ENCODE measurements at places on chromosomes 6 and 20.

DNA sequence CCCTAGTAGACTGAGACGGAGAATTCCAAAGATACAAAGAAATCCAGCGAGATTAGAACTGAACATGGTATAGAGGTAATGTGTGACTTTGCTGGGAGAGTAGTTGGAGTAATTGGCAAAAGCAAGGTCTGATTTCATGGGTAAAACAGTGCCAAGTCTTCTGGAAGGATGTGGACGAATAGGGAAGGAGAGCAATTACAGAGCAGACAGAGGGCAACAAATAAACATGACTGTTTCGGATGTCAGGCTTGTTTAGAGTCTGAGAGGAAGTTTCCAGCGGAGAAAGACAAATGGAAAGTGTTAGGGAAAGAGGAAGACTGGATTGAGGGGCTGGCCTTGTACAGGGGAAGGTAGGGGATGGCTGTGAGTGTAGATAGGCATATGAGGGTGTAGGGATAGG lies 282.2 kb upstream of the PRND start:
- no peak for DNase-seq

GRCh38 chr6:152401978-152402377 lies 235.2 kb downstream of the SYNE1 start:
- DNase-seq, result no peak

DNA sequence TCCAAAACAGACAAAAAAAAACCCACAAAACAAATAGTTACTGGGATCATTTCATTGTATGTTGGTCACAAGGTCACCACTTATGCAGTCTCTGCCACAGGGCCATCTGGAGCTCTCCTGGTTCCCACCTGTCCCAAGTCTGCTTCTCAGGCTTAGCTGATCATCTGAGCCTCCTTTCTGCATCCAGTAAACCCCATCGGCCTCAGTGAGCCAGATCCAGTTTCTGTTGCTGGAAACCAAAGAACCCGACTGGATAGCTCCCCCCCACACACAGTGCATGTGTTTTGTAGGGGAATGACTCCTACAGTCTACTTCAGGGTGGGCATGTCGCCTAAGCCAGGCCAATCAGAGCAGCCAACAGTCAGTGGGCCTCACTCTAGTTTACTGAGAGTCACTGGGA lies 233.3 kb downstream of the PREX1 start:
- no peak for DNase-seq

GRCh38 chr6:46989398-46989797 lies 52.7 kb downstream of the ADGRF1 start:
- DNase-seq, result no peak

- no peak for DNase-seq
Measured at GRCh38 chr6:52537001-52537753, 39.7 kb downstream of the TRAM2 start.

DNA sequence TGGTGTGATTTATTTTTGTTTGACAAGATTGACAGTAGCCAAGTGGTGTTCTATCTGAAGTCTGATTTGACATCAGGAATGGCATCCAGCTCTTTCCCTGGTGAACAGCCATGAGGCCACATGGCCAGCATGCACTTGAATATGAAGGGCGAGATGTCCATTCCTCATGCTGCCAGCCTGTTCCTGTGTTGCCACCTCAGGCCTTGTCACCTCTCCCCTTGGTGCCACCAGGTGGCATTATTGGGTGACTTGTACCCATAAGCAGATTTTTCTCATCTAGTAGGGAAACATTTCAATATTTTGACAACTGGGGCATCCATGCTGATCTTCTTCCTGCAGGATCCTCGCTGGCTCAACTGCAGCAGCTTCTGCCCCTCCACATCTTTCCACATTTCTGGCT lies 199.1 kb downstream of the ERMARD start:
- DNase-seq, result no peak

- DNase-seq, result no peak
Measured at GRCh38 chr6:138405816-138406413, 1.9 kb downstream of the HEBP2 start.

DNA sequence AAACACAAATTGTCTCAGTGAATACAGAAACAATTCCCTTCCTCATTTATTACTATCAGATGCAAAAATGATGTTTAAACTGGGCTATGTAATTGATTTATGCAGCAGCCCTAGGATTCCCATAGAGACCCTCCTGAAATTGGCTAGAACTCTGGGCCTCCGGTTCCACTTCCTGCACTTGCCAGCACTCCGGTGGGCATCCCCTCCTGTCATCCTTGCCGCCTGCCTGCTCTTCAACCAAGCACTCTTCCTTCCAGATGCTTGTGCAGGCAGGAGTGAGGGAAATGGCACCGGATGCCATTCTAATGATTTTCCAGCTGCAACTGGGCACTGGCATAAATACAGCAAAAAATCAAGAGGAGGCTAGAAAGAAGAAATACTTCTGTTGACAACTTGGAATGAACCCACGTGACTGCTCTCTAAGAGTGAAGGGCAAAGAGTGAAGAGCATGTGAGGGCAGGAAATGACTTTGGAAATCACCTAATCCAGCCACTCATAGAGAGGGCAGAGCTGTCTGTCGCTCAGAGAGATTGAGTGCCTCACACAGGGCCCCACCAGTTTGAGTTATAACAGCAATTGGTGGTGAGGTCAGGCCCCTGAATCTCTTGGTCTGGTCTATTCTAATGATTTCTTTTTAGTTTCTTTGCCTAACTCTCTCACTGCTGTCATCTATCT lies 3.7 kb upstream of the NEDD9 start:
- DNase-seq, result no peak

DNA sequence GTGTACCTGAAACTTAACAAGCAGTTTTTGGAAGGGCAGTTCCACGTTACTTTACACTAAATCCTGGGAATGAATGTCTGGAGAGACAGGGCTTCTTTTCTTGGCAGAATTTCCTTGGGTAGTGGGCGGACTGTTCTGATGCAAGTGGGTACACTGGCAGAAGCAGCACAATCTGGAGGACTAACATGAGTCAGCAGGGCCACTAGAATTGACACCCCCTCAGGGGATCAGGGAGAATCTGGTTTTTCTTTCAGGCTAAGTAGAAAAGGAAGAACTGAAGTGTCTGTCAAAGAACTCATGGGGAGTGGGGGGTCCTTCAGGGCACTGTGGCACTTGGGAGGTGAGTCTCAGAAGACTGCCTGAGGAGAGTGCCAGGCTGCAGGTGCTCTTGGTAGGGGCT lies 34.6 kb downstream of the PANK2 start:
- DNase-seq, result no peak

DNA sequence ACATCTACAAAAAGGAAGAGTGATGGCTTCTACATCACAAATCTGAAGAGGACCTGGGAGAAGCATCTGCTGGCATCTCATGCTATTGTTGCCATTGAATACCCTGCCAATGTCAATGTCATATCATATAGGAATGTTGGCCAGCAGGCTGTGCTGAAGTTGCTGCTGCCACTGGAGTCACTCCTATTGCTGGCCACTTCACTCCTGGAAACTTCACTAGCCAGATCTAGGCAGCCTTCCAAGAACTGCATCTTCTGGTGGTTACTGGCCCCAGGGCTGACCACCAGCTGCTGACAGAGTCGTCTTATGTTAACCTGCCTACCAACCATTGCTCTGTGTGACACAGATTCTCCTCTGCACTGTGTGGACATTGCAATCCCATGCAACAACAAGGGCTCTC lies 111.8 kb downstream of the PERP start:
- no peak for DNase-seq

- no peak for DNase-seq
Measured at GRCh38 chr6:43981363-43981990, 145.8 kb downstream of the MRPL14 start.

GRCh38 chr6:90294614-90294988 lies 2.0 kb downstream of the BACH2 start:
- no peak for DNase-seq

DNA sequence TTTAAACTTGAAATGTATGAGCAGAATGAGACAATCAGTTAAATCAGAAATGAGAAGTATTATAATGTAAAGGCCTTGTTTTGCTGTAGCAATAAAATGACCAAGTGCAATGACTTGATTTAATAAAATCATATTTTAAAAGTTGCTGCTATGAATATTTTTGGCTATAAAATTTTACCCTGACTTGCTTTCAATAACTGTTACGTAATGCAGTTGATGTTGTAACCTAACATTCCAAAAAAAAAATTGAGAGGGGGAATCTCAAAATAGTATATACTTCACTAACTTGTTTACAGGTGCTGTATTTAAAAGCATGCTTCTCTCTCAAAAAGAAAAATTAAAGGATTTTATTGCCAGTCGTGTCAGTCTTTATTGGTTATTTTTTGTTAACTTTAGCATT lies 71.6 kb upstream of the ADGRF4 start:
- DNase-seq, result no peak

GRCh38 chr6:169235286-169235685 lies 18.4 kb downstream of the THBS2 start:
- DNase-seq, result no peak

All from stimulated activated CD4-positive, alpha-beta T cell treated with anti-CD3 and anti-CD28 coated beads, Interleukin-2, amount 100 ng/mL, for 48 hours (primary cell).